Cortex of kidney (tissue), 1 donor: ENCODE measurements at places on chromosomes 2 and 18.

- no peak for DNase-seq
These were observed 33.1 kb downstream of the LRRFIP1 start for GRCh38 chr2:237660381-237660900.

GRCh38 chr2:200258881-200259576 lies 47.5 kb upstream of the SPATS2L start:
- DNase-seq, result no peak

DNA sequence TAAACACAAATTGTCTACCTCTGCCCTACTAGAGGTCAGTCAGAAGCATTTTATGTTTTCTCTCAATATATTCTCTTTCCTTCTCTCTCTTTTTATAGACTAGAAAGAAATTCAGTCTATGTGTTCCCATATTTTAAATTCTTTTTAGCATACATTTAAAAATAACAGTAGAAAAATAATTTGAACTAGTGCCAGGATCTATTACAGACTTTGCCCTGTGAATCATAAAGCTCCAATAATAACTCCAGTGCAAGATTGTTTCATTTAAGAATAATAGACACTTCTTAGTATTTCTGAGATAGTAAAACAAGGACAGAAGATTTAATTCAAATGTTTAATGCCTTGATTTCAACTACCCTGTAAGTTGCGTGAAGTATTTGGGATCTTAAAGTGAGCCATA lies 60.1 kb downstream of the ITGB6 start:
- no peak for DNase-seq

DNA sequence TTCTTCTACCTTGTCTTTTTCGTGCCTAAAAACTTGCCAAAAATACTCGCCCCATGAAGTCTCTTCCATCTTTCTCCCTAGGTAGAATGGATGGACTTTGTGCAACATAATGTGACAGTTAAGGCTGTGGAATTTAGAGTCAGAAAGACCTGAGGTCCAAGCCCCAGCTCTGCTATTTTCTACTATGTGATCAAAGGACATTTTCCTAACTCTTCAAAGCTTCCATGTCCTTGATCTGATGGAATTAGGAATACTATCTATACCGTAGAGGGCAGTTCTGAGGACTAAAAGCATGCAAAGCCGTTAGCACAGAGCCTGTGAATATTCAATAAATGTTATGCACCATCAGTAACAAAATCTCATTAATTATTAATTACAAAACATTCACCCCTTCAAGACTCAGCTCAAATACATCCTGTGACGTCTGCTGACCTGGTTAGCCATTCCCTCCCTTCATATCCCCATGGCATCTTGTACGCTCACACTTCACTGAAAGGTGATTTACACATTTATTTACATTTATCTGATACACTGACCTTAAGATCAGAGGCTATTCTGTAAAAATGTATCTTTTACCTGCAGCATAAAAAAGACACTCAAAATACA lies 15.1 kb downstream of the IWS1 start:
- DNase-seq, result no peak

GRCh38 chr2:203412546-203413331 lies 84.5 kb downstream of the ABI2 start:
- no peak for DNase-seq

- no peak for DNase-seq
These were observed 47.8 kb downstream of the TRAPPC12 start for GRCh38 chr2:3427272-3427671.

DNA sequence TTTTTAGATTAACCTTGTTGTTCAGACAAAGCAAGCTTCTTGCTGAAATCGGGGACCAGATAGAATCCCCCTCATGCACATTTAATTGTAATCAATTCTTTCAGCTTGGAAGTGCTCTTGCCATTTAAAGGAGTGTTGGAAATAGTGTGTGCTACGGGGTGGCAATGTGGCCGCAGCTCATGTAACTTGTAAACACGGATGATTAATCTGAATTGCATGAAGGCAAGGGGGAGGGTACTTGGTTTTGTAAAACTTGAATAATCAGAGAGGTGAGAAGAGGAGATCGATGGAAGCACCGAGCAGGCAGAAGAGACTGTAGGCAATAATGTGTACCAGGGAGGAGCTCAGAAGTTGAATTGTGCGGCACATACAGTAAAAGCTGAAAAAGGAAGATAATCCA lies 273.5 kb downstream of the PTGR3 start:
- DNase-seq, result no peak

DNA sequence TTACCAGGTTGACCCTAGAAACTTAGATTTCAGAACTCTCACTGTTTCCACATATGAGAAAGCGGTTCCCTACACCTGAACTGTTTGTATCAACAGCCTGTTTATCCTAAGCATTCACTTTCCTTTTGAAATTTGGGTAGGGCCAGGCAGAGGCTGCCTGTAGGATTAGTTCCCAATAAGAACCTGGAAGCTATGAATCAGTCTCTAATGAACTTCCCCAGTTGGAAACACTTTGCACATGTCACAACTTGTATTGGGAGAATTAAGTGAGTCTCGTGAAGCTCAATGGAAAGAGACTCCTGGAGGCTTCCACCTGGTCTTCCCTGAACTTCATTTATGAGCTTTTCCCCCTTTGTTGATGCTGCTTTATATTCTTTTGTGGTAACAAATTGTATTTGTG lies 486.6 kb upstream of the HS6ST1 start:
- DNase-seq, result no peak

- no peak for DNase-seq
These were observed 50.2 kb upstream of the FHL2 start for GRCh38 chr2:105449076-105449475.

GRCh38 chr2:195333869-195334268 lies 323.2 kb upstream of the SLC39A10 start:
- DNase-seq, result no peak

DNA sequence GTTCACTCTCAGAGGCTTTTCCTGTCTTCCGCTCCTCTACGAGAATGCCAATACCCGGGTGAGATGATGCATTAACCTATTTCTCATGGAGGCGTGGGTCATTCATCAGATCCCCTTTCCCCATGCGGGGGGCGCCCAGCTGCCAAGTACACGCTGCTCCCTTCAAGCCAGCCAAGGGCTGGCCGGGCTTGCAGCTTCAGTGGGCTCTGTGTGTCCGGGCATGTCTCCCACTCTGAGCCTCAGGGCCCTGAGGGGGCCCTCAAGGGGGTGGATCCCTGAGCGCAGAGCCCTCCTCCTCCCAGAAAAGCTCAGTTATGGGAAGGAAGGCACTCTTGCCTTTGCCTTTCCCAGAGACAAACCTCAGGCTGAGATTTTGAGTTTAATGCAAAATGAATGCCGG lies 431.8 kb upstream of the MYT1L start:
- DNase-seq, result no peak

GRCh38 chr18:58777471-58777870 lies 87.2 kb upstream of the ZNF532 start:
- DNase-seq, result no peak

DNA sequence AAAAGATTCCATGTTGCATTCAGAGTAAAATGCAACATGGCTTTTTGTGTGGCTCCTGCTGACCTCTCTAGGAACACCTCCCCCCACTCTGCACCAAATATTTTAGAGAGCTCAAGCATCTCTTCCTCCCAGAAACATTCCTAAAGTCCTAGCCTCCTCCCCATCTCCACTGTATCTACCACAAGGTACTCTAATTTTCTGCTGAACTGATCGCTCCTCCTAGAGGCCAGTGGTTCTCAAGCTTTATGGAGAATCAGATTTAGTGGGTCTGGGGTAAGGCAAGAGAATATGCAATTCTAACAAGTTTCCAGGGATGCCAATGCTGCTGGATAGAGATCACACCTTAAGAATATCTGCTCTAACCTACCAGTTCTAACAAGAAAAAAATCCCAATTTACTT lies 89.5 kb upstream of the HNRNPA3 start:
- DNase-seq, result no peak

GRCh38 chr2:28150236-28150915 lies 242.3 kb upstream of the FOSL2 start:
- no peak for DNase-seq

- no peak for DNase-seq
These were observed 15.2 kb upstream of the PLEKHM3 start for GRCh38 chr2:208040199-208041171.

DNA sequence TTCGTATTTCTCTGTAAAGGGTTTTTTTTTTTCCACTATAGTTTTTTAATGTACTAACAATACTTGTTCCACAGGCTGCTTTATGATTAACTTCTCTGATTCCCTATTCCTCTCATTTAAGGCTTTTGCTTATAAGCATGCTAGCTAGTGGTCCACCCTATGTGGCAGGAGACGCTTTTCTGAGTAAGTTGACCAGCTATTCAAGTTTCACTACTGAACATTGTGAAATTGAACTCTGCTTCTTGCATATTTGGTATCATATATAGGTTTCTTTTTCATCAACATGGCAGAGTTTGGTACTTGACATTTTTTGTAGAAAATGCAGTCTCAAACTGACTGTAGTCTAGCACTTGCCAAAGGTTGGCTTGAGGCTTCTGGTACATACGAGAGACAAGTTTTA lies 74.2 kb downstream of the OTX1 start:
- DNase-seq, result no peak

- DNase-seq, result no peak
These were observed 226.1 kb downstream of the DYSF start for GRCh38 chr2:71679491-71679890.

- no peak for DNase-seq
These were observed 79.5 kb downstream of the TMEM163 start for GRCh38 chr2:134639265-134639664.

GRCh38 chr2:12465631-12466135 lies 251.1 kb upstream of the TRIB2 start:
- no peak for DNase-seq

DNA sequence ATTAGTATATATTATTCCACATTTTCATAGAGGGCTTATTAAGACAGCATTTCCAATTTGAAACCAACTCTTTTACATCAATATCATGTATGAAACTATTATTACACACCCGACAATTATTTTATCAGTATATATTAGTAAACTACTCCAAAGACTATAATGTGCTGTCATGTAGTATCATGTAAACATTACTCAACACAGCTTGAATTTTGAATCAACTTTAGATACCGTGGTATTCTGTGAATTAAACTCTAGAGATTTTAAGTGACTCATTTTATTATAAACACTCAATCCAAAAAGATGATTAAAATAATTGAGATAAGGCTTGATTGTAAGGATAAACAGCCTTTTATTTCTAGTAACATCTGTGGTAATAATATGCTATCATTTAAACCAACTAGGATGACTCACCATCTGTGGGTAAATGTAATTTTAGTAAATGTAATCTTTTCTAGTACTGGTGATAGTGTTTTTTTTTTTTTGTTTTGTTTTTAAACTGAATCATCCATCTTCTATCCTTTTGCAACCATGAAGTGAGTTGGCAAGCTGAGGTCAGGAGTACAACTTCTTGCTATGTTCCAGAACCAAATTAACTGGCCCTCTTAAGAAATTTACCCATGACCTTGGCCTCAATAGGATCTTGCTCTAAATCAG lies 144.3 kb upstream of the SMAD7 start:
- no peak for DNase-seq

- no peak for DNase-seq
These were observed 41.0 kb downstream of the CDKL4 start for GRCh38 chr2:39202639-39203369.

GRCh38 chr2:71793926-71794325 lies 340.6 kb downstream of the DYSF start:
- no peak for DNase-seq

- no peak for DNase-seq
These were observed 146.9 kb downstream of the METTL4 start for GRCh38 chr18:2424420-2424819.

GRCh38 chr2:223522796-223523195 lies 79.4 kb downstream of the SCG2 start:
- no peak for DNase-seq

DNA sequence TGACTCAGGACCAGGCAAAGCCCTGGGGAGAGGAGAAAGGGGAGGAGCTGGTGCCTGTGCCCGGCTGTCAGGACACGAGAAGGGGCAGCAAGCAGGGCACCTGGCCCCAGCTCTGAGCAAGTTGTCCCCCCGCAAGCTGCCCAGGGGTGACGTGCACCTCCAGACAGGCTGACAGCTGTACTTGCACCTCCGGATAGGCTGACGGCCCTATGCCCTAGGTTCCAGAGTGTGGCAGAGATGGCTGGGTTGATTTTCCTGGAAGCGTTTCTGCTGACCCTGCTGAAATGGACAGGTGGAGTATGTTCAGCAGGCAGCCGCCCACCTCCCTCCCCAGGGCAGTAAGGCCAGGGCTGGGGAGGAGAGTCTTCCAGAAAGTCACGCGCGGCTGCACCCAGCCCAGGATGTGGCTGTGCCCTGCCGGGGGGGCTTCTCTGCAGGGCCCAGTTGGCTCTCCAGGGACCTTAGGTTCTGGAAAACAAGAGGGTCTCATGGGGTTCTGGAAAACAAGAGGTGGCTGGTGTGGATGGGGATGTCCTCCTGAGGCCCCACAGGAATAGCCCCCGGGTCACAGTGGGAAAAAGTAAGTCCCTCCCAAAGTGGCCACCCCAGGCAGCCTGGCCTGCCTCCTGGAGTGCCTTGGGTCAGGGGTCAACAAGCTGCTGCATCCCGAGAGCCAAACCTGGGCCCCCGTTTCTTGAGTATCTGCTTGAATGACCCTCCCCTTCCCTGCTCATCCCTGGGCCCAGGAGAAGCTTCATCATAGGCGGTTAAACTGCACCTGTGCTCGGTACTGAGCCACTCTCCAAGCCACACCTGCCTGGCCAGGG lies 71.4 kb upstream of the OTOS start:
- DNase-seq, result no peak

GRCh38 chr2:26563686-26564085 lies 77.5 kb downstream of the CIB4 start:
- DNase-seq, result no peak

GRCh38 chr2:178277741-178278197 lies 83.5 kb downstream of the OSBPL6 start:
- no peak for DNase-seq

DNA sequence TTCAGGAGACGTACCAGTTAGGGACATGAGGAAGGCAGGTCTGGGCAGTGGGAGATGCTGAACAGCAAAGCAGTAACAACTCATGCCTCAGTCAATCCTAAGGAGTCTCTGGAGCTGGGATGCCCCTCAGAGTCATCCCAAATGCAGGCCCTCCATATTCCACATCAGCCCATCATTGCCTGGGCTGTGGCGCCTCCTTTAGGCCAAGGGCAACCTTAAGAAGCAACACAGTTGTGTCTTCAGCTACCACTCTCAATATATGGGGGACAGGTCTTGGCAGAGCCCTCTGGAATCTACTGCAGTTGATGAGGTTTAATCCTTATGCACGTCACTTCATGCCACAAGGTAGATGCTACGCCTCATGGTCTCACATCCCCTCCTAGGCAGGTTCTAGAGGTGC lies 682.0 kb upstream of the RAB6C start:
- DNase-seq, result no peak

DNA sequence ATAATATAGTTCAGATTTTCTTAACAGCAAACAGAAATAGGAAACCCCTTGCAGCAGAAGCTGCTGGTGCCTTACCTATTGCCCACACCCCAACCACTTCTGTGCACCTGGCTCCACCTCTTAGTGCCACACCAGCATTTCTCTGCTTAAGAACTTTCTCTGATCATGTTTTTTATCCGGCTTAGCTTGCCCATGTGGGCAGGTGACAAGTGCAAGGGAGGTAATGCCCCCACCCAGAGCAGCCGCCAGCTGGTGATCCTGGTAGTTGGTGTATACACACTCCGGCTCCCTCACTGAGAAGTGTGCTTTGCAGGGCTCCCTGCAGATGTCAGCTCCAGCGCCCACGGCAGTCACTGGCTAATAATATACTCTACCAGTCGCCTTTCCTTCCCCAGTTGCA lies 126.3 kb downstream of the ALPK2 start:
- no peak for DNase-seq

- no peak for DNase-seq
These were observed 593 bp downstream of the ZNF514 start for GRCh38 chr2:95158891-95159619.
